ENCODE measurements at places on chromosomes 4 and X.

- no peak for DNase-seq
Measured at GRCh38 chr4:14863418-14864364, 138.6 kb upstream of the CPEB2 start.

GRCh38 chr4:78656968-78657445 lies 105.4 kb downstream of the ANXA3 start:
- DNase-seq = no peak

- DNase-seq = no peak
Measured at GRCh38 chr4:189502841-189503435, 437.7 kb upstream of the FRG1 start.

DNA sequence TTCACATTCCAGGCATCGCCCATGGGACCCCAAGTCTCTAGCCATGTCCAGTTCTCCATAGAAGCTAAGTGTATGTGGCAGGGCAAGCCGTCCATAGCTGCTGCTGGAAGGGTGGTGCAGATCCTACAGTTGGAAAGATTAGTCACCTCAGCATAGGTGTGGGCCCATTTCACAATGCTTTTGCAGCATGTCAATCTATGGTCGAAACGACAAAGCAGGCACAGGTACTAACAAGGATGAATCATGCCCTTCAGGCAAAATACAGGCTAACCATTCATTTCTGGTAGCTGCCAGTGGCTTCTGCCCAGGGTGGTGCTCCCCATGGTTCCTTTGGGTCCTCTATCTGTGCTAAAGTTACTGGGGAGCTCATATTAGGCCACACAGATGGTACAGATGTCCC lies 225.2 kb downstream of the ADGRL3 start:
- DNase-seq = no peak

DNA sequence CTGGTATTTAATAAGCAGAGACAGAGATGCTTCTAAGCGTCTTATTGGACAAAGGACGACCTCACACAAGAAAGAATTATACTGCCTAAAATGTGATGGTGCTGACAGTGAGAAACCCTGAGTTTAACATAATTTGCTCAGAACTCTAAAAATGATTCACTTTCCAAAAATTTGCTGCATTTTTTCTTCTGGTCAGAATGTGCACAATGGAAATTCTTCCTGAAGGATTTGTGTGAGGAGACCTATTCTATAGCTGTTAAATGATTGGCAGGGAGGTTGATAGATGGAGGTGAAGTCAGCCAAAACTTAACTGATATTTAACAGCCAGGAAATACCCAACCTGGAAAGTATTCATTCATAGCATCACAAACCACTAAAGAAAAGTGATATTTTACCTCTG lies 1.7 kb downstream of the MAGEC3 start:
- DNase-seq = peak; percentile 16

DNA sequence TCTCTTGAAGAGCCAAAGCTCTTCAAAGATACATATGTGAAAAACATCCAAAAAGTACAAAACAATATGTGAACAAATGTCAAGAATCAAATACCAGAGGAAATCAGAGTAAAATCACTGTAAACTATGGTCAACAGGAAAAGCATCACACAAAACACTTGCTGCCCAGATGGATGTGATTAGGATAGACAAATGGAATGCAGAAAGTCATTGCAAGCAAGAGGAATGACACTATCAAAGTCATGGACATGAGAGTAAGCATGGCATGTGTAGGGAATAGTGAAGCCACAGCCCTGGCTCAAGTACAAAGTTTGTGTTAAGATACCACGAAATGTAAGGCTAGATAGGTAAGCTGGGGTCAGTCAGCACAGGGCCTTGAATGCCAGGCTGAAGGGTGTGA lies 37.7 kb downstream of the CLDN2 start:
- DNase-seq = no peak

DNA sequence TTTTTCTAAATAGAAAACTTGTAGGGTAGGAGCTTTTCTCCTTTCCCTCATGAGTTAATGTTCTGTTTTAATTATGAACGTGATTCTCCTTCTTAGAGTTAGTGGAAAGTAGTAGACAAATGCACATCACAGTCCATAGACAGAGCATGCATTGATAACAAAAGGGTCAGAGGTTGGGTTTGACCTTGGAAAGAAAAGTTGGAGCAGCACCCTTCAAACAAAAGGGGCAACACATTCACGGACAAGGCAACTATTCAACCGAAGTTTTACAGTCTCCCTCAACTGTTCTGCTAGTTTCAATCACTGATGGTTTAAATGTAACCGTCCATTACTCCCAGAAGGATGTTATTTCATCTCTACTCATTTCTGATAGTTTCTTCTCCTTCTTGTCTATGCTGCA lies 103.4 kb upstream of the MAOA start:
- no peak for DNase-seq

- DNase-seq = no peak
Measured at GRCh38 chrX:153693216-153694086, 5.7 kb downstream of the SLC6A8 start.

GRCh38 chrX:48938721-48939425 lies 18.5 kb downstream of the OTUD5 start:
- DNase-seq = no peak

DNA sequence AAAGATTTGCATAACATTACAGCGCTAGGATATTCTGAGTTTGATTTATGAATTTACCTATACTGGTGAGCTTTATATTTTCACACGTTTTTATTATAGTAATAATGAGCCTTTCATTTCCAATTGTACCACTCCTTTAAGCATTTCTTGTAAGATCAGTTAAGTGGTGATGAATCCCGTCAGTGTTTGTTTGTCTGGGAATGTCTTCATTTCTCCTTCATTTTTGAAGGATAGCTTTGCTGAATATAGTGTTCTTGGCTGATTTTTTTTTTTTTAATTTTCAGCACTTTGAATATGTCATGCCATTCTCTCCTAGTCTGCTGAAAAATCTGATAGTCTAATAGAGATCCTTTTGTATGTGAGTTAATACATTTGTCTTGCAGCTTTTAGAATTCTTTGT lies 70.1 kb downstream of the IL15 start:
- DNase-seq = no peak
